ENCODE measurements at places on chromosomes 4 and X. TPM values are rescaled to one million over a fixed set of nuclear protein-coding genes. Genes with fewer than 3 reads are reported as not detected.

VCX3A gene
- total RNA-seq: not detected

HSFX3 gene
- total RNA-seq: not detected

SGCB gene
- 87.4 TPM for total RNA-seq

BST1 gene
- 2.1 TPM for total RNA-seq

TENM3 gene
- total RNA-seq: 4.3 TPM

GAB3 gene
- total RNA-seq: 29.4 TPM

CLDN34 gene
- not detected for total RNA-seq

PASD1 gene
- not detected for total RNA-seq

PABPC4L gene
- total RNA-seq: 0.64 TPM

TMEM271 gene
- total RNA-seq: not detected

UNC5C gene
- total RNA-seq: 1.1 TPM

CXCL13 gene
- not detected for total RNA-seq

CSN1S1 gene
- total RNA-seq: not detected

ITM2A gene
- total RNA-seq: 49.0 TPM

UBE2D3 gene
- 297 TPM for total RNA-seq

VSIG4 gene
- total RNA-seq: 38.3 TPM

MAGEA9B gene
- total RNA-seq: not detected

SSX2B gene
- not detected for total RNA-seq

FRMPD3 gene
- total RNA-seq: not detected

FAM47A gene
- not detected for total RNA-seq

ZBTB33 gene
- total RNA-seq: 8.5 TPM

Data from heart right ventricle (tissue), 16 donors.